ENCODE measurements at places on chromosomes 16 and 17.

GRCh38 chr16:13223666-13224065 is 322.3 kb downstream of the SHISA9 start:
- no peak for DNase-seq

DNA sequence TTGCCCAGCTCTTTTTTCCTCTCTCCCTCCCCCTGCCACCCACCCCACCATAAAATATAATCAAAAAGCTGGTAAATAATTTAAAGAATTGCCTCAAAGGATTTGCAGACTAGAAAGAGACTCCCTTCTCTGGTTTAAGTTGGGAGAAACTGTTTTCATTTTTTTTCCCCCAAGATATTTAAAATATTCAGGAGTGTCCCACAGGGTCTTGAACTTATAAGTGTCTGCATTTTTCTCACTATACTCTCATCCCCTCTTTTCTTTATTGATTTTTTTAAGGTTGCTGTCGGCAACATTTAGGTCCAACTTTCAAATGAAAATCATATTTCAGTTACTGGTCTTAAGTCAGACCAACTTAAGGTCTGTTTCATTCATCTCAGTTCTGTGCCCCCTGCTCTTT is 210.2 kb downstream of the MSI2 start:
- DNase-seq, result no peak

DNA sequence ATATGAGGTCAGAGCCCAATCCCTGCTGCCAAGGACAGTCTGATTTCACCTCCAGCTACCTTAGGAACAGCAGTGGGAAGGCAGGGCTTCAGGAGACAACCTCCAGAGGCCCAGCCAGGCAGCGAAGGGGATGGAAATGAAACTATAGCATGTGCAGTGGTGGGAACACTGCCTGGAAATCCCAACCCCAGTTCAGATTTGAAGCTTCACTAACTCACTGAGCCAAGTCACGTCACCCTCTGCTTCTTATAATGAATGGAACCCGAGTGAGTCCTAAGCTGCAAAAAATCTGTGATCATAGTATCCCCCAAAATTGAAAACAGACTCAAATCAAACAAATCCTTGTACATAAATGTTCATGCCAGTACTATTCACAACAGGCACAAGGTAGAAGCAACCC is 36.0 kb upstream of the SLC39A11 start:
- DNase-seq, result no peak

- DNase-seq, result no peak
Observed at GRCh38 chr16:66041907-66042306, 324.6 kb upstream of the CDH5 start.

DNA sequence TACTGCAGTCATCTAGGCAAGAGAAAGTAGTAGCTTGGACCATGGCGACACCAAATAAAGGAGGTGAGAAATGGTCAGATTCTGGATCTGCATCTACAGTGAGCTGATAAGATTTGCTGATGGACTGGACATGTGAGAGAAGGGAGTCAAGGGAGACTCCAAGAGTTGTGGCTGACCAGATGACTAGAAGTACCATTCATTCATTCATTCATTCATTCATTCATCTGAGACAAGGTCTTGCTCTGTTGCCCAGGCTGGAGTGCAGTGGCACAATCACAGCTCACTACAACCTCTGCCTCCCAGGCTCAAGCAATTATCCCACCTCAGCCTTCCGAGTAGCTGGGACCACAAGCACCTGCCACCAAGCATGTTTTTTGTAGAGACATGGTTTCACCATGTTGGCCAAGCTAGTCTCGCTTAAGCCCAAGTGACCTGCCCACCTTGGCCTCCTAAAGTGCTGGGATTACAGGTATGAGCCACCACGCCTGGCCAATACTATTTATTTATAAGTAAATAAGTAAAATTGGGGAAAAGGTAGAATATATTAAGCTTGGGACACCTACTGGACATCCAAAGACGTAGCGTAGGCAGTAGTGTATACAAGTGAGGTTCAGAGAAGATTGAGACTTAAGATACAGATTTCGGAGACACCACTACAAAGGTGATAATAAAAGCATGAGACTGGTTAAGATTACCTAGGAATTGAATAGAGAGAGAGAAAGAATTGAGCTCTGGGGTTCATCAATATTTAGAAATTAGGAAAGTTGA is 15.7 kb upstream of the RNF43 start:
- no peak for DNase-seq
